ENCODE measurements at places on chromosomes 4 and X.

DNA sequence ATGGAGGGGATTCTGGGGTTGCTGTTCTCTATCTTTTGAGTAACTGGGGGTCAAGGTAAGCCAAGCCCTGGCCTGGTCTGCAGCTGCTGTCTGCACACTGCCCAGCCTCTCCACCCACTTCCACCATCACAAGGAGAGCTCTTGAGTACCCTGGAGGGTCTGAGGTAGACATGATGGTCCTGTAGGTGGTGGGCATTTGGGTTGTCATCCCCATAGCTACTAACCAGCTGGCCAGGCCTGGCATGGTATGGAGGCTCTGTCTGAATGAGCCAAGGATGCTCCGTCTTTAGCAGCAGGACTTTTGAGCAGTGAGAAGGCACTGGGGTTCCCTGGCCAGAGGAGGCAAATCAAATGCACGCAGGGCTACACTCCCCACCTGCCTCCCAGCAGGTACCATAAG lies 82.7 kb downstream of the NHSL2 start:
- DNase-seq, result no peak

- no peak for DNase-seq
These were observed 11.4 kb upstream of the MCUB start for GRCh38 chr4:109548655-109549054.

DNA sequence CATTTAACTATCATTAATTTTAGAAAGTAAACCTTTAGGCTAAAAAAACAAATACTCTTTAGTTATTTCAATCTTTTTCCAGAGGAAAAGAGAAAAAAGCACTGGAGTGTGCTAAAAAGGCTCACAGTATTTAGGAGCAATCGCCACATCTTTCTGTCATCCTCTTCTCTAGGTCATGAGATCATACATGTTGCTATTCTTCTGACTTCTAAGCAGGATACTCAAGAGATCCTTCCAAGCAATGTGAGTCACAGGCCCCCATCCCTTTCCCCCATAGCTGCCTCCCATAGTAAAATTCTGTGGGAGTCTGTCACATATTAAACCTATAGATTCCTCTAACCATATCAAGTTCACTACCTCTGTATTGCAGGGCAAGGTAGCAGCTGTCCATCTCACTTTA lies 7.7 kb downstream of the EDNRA start:
- no peak for DNase-seq

DNA sequence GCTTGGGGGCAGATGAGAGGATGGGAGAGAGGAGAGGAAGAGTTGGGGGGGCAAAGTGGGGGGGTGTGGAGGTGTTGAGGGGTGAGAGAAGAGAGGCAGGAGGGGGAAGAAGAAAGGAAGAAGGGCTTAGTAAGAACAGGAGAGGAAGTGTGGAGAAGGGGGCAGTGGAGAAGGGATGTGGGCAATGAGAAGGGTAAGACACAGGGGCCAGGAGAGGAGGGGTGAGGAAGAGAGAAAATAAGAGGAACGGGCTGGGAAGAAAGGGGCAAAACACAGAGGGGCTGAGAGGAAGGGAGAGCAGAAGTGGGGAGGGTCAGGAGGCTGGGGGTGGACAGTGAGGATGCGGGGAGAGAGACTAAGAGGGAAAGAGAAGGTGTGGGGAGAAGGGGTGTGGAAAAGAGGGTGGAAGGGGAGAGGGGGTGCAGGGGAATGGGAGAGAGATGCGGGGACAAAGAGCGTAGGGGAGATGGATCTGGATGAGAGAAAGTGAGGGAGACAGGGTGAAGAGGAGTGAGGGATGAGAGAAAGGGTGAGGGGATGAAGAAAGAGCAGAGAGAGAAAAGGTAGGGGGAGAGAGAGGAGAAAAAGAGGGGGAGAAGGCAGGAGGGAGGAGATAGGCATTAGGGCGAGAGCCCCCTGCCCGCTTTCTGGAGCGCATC lies 12.9 kb downstream of the SH3KBP1 start:
- DNase-seq, result no peak

DNA sequence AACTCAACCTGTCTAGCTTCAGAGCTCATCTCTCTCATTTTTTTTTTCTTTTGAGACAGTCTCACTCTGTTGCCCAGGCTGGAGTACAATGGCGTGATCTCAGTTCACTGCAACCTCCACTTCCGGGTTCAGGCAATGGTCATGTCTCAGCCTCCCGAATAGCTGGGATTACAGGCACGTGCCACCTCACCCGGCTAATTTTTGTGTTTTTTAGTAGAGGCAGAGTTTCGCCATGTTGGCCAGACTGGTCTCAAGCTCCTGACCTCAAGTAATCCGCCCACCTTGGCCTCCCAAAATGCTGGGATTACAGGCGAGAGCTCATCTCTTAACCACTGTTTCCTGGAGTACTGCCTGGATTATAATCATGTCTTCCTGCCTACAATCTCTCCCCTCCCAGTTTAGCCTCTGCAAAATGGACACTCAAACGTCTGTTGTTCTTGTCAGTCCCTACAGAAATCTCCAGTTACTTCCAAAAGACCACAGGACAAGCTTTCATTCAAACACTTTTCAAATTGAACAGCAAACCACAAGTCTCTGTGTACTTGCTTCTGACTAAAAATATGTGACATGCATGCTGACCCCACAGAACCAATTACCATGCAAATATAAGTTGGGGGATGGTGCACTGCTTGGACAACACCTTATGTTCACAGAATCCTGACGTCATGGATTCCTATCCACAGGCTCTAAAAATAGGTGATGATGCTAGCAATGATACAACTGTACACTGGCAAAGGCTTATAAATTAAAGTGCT lies 137.2 kb downstream of the SH3KBP1 start:
- DNase-seq, result no peak

DNA sequence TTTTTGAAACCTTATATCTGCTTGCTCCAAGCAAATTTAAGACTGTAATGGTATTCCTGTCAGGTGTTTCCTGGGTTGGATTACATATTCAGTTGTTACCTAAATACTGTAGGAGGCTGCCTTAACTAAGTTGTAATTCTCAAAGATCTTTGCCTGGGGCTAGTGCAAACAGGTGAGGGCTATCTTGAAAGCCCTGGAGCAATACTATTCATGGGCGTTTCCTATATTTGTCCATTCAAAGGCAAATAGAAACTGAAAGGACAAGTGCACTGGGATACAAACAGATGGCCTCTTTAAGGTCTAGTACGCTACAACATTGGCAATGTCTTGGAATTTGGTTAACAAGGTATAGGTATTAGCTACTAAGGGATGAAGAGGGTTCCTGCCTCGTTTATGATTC lies 84.1 kb upstream of the CT45A1 start:
- DNase-seq, result no peak

DNA sequence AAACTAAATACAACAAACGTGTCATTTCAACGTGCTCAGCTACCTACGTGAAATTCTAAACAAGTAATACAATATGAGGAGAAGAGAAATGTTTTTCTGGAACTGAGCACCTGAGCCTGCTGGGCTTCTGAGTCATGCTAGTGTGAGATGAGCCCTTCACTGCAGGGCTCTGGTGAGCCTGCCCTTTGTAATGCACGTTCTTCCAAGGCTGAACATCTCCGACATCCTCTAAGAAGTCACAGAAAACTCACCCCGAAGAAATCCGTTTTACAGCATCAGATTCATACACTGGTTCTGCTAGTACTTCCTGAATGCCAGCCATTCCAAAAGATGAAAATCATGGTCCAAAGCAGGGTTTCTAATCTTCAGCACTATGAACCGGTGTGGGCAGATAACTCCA lies 157.1 kb downstream of the AMELX start:
- DNase-seq, result no peak
